ENCODE measurements at places on chromosomes 16 and 17. TPM values are rescaled to one million over a fixed set of nuclear protein-coding genes. Genes with fewer than 3 reads are reported as not detected.
A peak's percentile ranks its signal among the peaks of the same experiment; 100 is the strongest.

DNA sequence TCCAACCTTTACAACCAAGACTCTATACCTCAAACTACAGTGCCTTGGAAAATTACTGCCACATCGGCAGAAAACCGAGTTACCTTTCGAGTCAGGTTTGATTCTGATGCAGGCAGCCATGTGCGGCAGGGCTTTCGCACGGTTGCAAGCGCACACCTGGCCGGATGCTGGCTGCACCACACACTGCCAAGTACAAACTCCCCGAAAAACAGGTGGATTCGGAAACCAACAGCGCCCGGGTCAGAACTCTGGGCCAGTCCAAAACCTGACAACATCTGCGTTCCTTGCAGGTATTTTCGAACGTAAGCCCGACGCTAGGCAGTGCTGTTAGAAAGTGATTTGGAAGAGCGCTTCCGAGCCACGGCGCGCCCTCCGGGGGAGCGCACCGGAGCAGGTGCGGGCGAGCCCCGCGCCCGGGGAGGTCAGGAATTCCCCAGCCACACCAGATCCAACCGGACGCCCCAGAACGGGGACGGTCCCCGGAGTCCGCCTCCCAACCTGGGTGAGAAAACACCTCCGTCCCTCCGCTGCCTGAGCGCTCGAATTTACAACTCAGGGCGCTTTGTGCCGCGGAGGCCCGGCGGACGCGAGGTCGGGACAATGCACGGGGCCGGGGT is 1.2 kb downstream of the USP7 start:
- peak; percentile 94 for DNase-seq

The GRAP gene
- total RNA-seq = 125 TPM

DNA sequence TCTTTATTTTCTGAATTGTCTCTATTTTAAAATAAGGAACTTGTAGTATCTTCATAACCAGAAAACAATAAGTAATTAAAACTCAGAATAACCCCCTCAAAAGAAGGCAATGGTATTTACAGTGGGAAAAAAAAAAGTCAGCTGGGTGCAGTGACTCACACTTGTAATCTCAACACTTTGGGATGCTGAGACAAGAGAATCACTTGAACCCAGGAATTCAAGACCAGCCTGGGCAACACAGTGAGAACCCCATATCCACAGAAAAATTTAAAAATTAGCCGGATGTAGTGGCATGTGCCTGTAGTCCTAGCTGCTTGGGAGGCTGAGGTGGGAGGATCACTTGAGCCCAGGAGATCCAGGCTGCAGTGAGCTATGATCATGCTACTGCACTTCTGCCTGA is 33.5 kb downstream of the ADAM11 start:
- DNase-seq = no peak

The HIGD1B gene
- not detected for total RNA-seq

The SCNN1G gene
- total RNA-seq = not detected

- DNase-seq = peak; percentile 25
Measured at GRCh38 chr17:38917259-38917658, 8.2 kb upstream of the LASP1NB start.

DNA sequence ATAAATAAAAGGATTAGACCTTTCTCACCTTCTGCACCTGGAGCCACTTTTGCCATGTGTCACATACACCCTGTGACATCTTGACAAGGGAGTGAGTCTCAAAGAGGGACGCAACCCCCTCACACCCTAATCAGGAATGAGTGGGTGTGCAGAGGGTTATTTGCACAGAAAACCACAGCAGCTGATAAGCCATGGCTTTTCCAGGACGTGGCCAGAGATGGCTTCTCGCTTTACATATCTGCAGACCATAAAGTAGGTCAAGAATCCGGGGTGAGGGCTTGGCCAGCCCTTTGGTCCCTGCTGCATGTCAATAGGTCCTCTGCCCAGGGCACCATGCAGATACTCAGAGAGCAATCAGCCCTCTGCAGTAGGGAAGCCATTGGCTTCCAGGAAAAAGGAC is 2.4 kb upstream of the CD300LF start:
- DNase-seq = no peak

The PRSS33 gene
- not detected for total RNA-seq

- peak; percentile 56 for DNase-seq
Measured at GRCh38 chr16:10812312-10813098, 6.1 kb downstream of the TVP23A start.

All from OCI-LY7 (cell line).